Muscle of arm (tissue), 14 donors: ENCODE measurements at places on chromosomes 6 and 20.

- no peak for DNase-seq
Measured at GRCh38 chr6:27547157-27548075, 74.5 kb upstream of the ZNF184 start.

GRCh38 chr20:16539280-16540021 lies 33.8 kb downstream of the KIF16B start:
- no peak for DNase-seq

DNA sequence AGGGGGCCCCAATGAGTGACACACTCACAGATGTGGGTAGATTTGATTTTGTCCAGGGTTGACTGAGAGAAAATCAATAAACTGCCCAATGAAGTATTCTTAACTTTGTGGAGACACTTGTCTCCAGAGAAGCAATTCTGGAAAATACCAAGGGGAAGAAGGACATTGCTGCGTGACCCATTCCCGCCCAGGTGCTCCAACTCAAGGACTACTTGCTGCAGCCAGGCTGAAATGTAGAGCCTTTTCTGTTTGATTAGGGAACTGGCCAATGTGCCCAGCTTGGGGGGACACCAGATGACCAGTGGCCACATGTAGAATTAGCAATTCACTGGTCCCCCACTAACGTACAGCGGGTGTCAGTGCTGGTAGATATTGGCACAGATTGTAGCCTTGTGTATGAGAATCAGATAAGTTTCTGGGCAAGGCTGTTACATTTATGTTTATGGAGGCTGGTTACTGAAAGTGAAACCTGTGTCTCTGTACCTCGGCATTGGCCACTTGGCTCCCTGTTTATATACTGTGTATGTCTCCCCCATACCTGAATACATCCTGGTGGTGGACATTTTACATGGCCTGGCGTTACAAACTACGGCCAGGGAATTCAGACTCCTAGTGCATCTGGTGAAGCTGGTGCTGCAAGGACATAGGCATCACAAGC lies 32.3 kb downstream of the HDDC2 start:
- no peak for DNase-seq

DNA sequence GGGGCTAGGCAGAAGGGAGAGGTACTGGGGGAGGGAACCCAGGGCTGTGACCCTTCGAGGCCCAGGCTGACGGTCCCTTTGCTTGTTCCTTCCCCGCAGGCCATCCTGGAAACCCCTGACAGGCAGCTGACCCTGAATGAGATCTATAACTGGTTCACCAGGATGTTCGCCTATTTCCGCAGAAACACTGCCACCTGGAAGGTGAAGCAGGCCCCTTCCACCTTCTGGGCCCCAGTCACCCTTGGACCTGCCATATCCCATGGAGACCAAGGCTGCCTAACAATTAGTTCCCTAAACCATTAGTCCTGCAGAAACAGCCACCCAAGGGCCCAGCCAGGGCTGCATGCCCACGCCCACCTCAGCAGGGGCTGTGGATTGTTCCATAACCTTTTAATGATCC lies 44.9 kb downstream of the FOXP4 start:
- DNase-seq = no peak

GRCh38 chr6:16452348-16452747 lies 214.0 kb downstream of the GMPR start:
- DNase-seq = no peak

DNA sequence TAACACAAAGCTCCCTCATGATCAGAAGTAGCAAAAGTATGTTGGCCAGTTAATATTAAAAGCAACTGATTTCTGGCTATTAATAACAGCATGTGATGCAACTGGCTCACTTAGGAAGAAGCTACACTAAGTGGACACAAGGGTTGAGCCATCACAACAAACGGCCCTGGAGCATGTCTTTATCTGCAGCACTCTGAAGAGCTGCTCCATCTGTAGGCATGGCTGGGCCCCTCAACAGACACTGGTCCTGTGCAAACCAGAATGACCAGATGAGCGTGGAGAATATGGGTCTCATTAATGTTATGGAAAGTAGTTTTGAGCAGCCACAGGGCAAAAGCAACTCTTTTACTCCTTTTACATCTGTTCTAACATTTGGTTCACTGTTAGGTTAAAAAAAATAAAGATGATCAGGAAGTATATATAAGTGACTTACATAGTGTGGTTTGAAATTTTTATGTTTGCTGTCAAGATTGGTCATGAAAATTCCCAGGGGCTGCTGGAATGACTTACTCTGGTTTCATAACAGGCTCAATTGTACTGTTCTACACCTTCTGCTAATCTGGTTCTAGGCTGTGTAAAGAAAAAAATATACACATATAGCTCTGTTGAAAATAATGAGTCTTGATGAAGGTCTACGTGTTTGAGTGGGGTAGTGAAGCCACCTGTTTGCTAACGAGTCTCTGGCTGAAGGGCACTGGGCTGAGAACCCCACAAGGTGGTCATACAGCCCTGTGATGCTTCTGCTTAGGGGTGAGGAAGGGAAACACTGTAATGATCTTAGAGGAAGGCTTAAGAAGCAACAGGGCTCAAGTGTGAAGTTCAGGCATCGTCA lies 58.1 kb downstream of the INSM1 start:
- DNase-seq = no peak
